ENCODE measurements at places on chromosomes 7 and 10.
A peak's percentile ranks its signal among the peaks of the same experiment; 100 is the strongest.

DNA sequence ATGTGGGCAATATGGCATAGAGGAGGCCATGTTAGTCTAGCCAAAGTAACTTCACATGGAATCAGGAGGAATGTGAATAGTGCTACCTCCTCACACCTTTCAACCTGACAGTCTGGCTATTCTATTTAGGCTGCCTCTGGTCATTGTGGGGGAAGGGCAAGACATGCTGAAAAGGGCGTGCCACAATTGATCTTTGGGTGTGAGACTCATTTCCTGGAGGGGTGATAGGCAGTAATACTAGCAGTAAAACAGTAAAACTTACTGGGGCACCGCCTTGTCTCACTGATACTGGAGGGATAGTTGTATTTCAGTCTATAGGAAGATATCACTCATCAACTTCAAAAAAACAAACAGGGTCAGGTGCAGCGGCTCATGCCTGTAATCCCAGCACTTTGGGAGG, 88.7 kb downstream of the TMEM168 start:
- DNase-seq: no peak

GRCh38 chr10:13987446-13987845, 343.3 kb downstream of the FRMD4A start:
- DNase-seq: peak; percentile 73

DNA sequence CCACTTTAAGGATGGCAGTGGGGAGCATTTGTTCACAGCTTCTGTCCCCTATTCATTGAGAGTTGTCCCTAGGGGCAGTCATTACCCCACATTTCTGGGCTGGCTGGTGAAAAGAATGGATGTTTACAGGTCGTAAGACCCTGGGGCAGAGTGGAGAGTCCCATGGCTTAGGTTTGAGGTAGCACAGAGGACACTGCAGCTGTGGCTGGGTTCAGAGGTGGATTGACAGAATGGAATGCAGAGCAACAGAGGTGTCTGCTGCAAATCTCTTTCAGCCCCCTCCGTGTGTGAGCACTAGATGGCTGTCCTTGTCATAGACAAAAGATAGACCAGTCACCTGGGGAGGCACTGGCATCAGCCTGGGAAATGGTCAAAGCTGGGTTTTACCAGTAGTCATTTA, 141.9 kb downstream of the CACNB2 start:
- DNase-seq: no peak

DNA sequence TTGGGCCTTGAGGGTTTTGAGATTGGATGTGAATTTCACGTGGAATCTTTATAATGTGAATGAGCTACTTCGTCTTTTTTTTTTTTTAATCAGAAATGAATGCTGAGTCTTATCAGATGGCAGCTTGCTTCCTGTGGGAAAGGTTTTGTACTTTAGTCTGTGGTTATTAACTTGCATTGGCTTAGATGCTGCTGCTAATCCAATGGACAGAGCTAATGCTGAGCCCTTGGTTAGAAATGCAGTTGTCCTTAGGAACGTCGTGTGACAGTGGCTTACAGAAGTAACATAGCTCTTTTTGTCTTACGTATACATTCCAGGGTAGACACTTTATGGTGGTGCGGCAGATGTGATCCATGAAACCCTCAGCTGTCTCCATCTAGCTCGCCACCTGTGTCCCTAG, 32.8 kb downstream of the ADCY1 start:
- no peak for DNase-seq

GRCh38 chr7:141433698-141434097, 117.5 kb upstream of the AGK start:
- DNase-seq: no peak

- no peak for DNase-seq
These were observed 51.7 kb downstream of the PLEKHA8 start for GRCh38 chr7:30079880-30080279.

DNA sequence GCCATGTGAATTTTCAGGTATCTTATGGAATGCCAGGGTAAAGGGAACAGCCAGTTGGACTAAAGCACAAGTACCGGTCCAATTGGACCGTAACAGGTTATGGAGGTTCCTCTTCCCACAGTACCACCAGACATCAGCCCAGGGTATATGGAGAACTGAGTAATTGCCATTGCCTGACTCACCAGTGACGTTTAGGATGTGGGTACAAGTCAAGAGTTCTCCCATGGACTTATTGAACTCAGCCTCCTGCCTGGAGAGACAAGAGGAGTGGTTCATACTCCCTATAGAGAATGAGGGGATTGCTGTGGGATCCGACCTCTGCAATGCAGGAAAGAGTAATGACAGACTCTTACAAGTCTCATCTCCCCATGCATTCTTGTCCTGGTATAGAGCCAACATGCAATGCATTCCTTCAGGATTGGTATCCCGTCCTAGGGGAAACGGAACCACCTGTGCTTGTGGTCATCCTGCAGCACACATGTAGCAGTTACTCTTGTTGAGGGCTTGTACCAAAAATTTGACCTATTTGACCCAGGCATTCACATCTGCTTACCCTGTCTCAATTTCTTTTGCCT, 30.7 kb upstream of the ELOVL3 start:
- no peak for DNase-seq

GRCh38 chr7:151844071-151844824, 32.7 kb downstream of the PRKAG2 start:
- peak; percentile 14 for DNase-seq

All from kidney epithelial cell (primary cell).